ENCODE measurements at places on chromosomes 6 and 20.

DNA sequence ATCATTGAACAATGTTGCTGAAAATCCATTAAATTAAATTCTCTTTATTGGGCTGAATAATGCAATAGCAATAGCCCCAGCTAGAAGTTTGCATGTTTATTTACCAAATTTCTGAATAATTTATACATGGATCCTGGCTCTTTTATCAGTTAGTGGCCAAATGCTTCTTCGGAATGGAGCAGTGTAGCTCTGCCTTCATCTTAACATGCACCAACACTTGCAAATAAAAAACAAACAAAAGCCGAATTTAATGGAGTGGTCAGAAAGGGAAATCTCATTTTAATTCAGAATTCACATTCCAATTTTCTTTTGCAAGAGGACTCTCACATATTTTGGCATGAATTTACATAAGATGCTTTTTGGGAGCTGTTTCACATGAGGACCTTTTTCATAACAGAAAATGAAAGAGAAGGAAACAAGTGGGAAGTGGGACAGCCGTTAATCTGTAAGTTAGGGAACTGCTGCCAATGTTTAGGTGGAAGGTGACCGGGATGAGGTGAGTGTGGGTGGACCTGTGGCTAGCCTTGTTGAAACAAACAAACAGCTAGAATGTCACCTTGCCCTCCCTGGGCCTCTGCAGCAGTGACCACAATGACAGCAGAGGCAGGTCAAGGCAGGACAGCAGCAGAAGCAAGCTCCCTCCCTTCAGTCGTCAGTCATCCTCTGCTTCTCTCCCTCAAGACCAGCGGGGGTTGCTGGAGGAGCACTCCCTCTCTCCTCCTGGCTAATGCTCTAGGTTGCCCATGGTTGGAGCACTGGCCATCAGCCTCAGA is 73.2 kb downstream of the INSM1 start:
- DNase-seq = no peak

DNA sequence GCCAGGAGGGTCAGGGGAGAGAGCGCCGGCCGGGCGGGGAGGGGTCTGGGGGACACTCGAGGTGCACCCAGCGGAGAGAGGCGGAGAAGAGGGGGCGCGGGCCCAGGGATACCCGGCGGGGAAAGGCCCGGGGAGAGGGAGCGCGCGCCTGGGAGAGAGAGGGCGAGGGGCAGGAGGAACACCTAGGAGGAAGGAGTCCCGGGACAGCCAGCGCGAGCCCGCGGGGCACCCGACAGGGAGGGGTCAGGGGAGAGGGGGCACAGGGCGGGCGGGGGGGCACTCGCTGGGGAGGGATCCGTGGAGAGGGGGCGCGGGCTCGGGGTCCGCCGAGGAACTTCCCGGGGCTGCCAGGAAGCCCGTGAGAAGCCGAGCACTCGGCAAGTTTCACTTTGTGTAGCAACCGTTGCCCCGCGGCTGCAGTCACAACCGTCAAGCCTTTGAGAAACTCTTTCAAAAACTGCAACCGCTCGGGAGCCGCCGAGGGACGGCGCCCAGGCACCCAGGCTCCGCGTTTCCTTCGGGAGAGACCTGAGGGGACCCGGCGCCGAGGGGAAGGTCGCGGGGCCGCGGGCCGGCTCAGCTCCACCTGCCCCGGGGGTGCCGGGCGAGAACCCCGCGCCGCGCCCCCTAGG is 471 bp downstream of the EZR start:
- DNase-seq = no peak

DNA sequence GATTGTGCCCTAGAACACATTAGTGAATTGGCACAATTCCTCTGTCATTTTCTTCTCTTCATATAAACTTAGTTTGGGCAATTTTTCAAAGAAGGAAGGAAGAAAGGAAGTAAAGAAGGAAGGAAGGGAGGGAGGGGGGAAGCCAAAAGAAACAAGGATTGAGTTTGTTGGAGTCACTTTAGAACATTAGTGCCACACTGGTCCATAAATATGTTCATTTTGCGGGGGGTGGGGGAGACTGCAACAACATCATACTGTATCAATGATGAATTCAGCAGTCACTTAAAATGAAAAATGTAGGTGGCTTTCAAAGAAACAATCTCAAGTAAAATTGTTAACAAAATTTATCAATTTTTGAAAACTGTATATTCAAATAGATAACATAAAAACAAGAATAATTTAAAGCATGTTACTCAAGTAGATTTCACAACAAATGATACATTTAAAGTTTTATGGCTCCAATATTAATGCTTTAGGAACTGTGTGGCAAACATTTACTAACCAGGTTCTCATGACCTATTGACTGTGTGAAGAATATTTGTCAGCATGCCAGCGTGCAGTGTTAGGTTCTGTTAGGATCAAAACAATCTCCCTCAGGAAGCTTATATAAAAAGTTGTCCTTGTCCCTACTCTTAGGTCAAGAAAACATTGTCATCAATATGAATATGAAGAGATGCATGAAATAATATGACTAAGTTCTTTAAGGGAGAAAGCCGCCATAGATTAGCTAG is 208.1 kb upstream of the AGPAT4 start:
- DNase-seq = no peak

GRCh38 chr6:4374216-4374615 is 238.8 kb upstream of the ECI2 start:
- no peak for DNase-seq

DNA sequence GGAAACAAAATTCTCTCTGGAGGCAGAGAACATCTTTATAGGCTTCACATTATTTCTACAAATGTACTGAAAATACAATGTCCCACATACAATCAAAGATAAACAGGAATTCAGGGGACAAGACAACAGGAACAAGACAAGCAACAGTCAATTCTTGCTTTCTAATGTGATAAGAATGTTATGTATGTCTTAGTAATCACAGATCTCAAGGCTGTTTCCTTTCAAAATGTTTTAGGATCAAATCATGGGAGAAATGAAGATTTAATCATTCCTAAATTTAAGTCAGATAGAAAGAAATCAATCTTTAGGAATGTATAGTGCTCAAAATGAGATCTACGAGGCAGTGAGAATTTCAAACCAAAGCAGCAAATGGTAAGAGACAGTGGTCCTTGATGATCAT is 32.1 kb downstream of the NEDD9 start:
- DNase-seq = no peak

DNA sequence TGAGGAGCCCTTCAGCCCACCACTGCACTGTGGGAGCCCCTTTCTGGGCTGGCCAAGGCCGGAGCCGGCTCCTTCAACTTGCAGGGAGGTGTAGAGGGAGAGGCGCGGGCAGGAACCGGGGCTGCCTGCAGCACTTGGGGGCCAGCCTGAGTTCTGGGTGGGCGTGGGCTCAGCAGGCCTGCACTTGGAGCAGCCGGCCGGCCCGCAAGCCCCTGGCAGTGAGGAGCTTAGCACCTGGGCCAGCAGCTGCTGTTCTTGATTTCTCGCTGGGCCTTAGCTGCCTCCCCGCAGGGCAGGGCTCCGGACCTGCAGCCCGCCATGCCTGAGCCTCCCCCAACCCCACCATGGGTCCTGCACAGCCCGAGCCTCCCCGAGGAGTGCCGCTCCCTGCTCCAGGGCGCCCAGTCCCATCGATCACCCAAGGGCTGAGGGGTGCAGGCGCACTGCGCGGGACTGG is 101.7 kb upstream of the ADGRB3 start:
- no peak for DNase-seq

DNA sequence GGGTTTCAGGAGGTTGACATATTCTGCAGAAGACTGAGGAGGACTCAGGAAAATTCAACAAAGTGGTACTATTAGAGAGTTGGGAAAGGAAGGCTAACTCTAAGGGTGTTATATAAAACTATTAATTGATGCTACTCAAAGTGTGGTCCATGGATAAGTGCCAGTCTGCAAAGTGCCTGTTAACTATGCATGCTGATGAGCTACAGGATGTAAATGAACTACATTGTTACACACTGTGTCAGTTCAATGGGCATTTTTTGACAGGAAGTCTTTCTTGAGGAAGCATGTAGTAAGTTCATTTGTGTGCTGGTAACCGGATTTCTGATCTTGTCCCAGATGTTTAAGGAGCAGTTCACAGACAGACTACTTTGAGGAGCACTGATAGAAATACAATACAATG is 75.6 kb downstream of the KLHL32 start:
- no peak for DNase-seq

- no peak for DNase-seq
These were observed 862.7 kb upstream of the MAP3K7 start for GRCh38 chr6:91449539-91449938.

DNA sequence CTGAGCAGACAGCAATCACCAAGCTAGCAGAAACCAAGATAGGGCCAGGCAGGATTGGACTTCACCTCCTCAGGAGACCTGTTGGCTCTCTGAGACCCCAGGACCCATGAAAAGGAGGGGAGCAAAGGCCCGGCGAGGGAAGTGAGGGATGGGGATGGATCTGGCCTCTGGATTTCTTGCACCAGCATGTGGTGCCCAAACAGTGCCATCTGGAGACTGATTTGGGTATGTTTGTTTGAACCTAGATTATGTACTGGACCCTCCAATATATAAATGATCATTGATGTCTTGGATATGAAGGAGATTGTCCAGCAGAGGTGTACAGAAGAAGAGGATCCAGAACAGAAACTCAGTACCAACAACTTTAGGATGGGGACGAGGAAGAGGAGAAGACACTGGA is 83.4 kb upstream of the LY86 start:
- no peak for DNase-seq

DNA sequence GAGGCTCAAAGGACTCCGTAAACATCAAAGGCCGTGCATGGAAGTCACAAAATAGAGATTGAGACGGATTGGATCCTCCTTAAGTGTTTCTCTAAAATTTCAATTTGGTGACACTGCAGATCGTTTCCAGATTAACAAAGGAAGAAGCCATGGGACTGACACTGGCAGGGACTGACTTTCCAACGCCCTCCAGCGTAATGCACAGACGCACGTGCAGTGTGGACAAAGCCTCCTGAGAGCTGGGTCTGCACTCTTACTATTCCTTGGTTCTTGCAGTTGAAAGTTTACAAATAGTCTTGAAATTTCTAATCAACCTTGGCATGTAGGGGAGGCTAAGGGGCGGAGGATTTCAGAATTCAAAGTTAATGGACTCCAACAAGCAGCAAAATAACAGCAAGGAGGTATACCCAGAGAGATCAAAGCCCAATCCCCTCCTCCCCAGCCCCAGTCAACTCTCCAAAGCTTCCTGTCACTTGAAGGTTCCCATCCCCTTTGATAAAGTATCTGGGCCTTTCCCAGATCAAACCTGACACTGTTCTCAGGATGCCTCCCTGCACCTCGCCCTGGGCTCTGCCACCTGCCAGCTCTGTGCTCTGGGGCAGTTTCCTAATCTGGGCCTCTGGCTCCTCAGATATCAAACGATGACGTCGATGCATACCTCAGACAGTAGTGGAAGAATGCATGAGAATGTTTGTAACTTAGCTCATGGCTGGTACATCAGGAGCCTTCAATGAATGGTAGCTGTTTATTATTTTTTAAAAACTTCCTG is 106.5 kb upstream of the TRAF3IP2 start:
- no peak for DNase-seq

GRCh38 chr20:41782730-41783406 is 164.7 kb upstream of the CHD6 start:
- no peak for DNase-seq

DNA sequence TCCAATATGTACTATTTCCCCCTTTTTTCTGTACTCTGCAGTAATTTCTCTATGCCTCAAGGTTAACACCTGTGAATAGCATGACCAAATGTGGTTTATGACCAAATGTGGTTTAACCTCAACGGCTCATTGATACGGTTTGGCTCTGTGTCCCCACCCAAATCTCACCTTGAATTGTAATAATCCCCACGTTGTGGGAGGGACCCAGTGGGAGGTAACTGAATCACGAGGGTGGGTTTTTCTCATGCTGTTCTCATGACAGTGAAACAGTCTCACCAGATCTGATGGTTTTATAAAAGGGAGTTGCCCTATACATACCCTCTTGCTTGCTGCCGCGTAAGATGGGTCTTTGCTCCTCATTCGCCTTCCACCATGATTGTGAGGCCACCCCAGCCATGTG is 18.7 kb downstream of the DEK start:
- DNase-seq = no peak

All from COR-L47 (cell line).